HS-5 (cell line): ENCODE measurements at places on chromosomes 2 and 18.

DNA sequence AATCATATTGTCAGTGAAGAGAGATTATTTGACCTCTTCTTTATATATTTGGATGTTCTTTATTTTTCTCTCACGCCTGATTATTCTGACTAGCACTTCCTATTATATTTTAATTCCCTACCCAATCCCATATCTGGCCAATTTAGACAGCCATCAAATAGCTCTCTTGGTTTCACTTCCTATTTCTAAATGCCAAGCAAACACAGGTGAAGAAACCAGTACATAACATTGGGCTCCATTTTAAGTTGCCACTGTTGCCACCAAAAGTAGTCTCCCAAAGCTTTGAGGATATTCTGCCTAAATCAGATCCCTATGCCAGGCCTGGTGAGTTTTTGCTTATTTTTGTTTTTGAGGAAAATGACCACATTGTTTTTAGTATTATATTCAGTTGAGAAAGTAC, 547.0 kb downstream of the MBD2 start:
- no peak for DNase-seq

DNA sequence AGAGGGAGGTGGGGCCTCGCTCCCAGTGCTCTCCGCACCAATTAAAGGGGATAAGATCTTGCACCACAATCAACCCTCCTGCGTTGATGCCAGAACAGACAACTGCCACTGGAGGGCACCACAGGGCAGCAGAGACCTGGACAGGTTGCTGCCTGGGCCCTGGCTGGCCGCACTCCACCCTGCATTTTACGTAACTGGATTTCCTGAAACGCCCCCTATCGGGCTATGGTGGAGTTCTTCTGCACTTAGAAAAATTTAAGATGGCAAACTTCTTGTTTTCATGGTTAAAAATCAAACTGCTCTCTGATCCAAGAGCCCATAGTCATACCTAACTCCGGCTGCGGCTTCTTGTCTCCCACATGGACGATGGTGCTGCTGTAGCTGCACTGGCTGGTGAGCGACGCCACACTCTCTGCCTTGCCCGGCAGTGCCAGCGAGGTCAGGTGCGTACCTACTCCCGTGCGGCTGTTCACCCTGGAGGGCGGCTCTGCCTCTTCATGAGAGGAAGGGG, 16.8 kb upstream of the HES6 start:
- no peak for DNase-seq

DNA sequence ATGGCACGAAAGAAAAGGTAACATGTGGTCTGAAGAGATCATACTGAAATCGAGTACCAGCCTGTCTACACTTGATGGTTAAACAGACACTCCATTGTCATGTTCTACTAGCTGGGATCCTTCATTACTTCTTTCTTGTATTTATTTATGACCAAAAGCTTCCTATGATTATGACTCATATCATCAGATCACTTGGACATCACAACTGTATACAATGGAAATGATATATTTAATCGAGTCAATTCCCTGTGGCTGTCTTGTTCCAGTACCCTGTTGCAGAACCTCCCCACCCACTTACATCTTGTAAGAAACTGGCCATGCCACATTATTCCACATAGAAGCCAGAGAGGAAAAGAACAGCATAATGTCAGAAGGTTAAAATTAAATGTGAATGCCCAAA, 358.9 kb downstream of the ZEB2 start:
- no peak for DNase-seq

DNA sequence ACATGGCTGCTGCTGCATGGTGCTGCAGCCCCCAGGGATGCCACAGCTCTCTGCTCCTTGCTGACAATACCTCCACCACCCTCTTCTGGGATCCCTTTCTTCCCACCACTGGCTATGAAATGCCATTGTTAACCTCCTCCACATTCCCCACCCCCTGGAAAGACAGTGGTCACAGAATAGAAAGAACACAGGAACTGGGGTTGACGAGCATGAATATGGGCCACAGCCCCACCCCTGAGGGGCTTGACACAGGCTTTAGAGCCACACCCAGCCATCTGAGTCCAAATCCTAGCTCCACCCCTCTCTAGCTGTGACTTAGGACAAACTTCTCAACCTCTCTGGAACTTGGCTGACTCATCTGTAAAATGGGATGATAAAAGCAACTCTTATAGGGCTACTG, 47.3 kb downstream of the TMEM163 start:
- no peak for DNase-seq

DNA sequence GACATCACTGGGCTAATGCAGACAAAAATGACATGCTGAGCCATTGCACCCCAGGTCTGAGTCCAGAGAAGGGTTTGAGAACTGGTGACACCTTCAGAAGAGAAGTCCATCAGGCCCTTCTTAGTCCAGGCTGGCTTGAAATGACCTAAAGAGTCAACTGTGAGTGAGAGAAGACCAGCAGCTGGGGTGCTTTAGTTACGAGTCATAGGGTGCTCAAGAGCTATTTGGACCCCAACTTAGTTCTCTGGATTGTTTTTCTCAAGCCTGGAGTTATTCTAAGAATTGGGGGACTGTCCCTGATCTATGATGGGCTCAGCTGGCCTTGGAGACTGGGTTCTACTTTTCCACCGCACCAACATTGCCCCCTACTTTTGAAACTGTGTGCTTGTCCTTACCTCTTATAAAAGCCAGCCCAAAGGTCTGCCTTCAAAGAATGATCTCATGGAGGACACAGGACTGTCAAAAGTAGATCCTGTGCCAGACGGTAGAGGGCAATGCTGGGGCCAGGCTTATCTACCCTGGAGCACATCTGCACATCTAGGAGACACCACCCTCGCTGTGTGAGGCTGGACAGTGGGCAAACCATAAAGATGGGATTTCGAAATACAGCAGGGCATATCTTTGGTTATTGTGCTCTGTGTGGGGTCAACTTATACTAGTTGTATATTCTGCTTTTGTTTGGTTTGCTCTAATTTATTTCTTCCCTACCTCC, 333.0 kb upstream of the SLC14A2 start:
- no peak for DNase-seq

GRCh38 chr18:73807551-73808192, 340.0 kb downstream of the FBXO15 start:
- no peak for DNase-seq

DNA sequence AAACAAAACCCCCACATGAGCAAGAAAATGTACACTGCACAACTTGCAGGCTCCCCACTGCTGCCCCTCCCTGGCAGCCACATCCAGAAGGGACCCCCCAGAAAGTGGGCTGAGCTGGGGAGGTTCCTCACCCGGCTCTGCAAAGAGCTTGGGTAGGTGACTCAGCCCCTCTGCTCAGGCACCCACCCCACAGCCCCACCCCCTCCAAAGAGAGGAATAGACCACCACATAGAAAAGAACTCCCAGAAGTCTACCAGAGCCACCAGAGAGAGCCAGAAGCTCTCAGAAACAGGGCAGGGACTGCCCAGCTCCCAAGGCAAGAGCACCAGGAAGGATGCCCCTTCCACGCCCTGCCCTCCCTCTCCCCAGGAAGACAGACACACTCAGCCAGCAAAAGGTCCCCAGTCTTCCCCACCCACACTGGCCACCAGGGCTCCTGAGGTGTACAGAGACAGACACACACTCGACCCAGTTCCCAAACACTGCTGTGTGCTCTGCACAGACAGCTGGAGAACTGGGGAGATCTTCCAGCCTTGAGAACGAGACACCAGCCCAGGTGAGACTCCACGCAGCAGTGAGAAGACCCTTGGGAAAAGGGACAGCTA, 28.2 kb downstream of the BIN1 start:
- no peak for DNase-seq

DNA sequence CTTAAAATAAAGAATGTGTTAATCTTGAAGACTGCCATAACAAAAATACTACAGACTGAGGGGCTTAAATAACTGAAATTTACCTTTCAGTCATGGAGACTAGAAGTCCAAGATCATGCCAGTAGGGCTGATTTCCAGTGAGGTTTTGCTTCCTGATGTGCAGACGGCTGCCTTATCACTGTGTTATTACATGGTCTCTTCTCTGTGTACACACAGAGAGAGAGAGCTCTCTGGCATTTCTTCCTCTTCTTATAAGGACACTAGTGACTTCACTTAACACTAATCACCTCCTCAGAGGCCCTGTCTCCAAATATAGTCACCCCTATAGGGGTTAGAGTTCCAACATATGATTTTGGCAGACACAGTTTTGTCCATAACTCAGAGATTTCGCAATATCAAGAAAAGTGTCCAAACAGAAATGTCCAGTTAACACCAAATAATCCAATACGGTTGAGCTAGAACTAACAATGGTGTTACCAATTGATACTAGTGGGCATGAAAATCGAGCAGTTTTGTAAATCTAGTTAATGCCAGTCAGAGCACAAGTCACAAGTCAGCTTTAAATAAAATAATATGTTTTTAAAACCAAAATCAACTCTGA, 399.8 kb downstream of the ADCYAP1 start:
- no peak for DNase-seq

GRCh38 chr2:118939994-118940393, 2.0 kb upstream of the MARCO start:
- DNase-seq, result no peak

DNA sequence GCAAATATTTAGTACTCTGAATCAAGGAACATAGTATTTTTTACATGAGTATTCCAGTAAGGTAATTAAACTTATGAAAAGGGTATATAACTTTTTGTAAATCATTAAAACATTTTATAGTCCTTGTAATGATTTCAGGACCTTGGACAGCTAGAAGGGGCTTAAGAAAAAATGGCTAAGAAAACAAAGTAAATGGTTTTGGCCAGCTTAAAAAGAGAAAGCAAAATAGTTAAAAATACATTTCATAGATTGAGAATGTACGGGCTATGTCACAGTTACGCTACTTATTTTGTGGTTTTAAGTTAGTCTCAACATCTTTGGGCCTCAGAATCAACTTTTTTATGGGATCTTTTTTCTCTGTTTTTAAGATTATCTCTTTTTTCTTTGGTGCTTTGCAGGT, 26.7 kb downstream of the POLI start:
- no peak for DNase-seq

DNA sequence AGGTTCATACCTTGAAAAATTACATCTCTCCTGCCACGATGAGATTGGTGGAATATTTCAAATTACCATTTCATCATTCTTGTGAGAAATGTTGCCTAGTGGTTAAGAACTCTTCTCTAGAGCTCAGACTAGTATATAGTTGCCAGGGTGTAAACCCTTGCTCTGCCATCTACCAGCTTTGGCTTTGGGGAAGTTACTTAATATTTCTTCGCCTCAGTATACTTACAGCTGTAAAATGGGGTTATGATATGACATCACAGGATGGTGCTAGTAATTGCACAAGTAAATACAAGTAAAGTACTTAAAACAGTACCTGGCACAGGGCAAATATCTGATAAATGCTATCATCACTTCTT, 1.5 kb downstream of the SPOPL start:
- no peak for DNase-seq

GRCh38 chr18:12420821-12421421, 13.2 kb downstream of the PRELID3A start:
- DNase-seq, result no peak

DNA sequence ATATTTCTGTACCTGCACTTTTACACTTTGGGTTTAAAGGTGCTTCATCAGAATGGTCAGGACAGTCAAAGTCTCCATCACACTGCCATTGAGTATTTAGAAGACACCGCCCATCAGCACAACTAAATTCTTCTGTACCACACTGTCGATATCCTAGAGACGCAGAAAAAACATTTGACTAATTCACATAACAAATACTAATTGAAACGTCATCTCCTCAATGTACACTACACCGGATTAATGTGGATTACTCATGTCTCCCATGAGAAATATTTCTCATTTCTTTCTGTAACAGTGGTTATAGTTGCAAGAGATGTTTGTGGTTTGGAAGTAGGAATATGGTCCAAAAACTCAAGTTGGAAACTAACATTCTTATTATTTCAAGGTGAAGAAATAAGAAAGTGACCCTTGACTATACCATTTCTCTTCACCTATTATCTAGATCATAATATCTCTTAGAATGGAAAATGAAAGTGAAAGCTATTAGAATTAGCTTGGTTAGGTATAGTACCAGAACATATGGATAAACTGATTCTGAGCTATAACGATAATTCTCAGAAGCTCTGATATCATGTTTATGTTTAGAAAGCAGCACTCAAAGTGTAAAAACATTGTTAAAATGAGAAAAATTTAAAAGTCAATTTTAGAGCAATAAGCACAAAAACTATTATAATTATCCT, 1627.7 kb downstream of the LRP1B start:
- DNase-seq, result peak; percentile 86

- DNase-seq, result no peak
Measured at GRCh38 chr2:174062934-174063333, 97.8 kb upstream of the SP3 start.

DNA sequence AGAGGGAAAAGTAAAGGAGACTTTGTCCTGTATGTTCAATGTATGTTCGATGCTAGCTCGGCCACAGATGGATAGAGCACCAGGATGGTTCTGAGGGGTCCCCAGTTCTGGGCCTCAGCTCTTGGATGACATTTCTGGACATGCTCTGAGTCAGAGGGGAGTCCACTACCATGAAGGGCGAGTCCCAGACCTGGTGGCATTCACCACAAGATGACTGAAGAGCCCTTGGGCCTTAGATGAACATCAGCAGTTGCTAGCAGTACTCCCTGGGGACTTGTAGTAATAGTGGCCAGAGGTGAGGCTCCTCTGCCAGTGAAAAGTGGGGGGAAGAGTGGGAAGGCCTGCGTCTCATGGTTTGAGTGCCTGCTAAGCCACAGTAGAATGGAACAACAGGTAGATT, 109.5 kb downstream of the GRB14 start:
- no peak for DNase-seq

DNA sequence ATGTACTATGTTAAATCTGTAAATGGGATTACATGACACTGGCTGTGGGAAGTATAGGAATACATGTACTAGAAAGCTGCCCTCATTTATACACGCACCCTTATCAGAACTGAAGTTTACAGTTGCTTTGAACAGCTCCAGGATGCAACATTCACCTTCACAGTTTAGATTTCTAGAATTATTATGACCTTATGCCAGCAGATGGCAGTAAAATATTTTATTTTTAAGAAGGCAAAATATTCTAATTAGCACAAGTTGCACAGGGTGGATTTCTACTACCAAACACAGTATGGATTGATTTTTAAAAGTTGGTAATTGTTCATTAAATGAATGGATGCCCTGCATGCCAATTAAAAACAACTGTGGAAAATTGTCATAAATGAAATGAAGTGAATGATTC, 670.4 kb downstream of the KCNJ3 start:
- DNase-seq, result no peak

DNA sequence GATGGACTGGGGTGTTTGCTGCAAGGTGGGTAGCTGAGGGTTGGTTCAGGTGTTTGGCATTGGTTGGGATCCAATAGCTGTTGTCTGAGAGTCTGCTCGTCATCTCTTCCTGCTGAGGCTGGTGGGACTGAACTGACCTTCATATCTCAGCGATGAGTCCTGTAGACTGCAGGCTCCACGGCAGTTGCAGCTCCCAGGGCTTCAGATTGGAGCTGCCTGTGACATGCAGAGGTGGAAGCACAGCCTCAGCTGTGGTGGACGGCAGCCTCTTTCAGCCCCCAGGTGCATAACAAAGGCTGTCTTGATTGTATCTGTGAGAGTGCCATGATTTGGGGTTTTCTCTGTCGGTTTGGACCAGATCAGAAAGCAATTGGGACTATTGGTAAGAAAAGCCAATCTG, 3.9 kb upstream of the IL1R2 start:
- DNase-seq, result no peak

- DNase-seq, result no peak
Measured at GRCh38 chr2:182868054-182868796, 1.8 kb upstream of the FRZB start.
